Esophagus (tissue), 2 donors: ENCODE measurements at places on chromosomes 1 and 21. TPM values are rescaled to one million over a fixed set of nuclear protein-coding genes. Genes with fewer than 3 reads are reported as not detected.

Gene AJAP1
- 0.10 TPM for polyA plus RNA-seq

Gene LHX8
- 0.08 TPM for polyA plus RNA-seq

Gene LYPD8
- polyA plus RNA-seq: not detected

Gene FAM72A
- polyA plus RNA-seq: 3.1 TPM

Gene IRF2BP2
- polyA plus RNA-seq: 48.8 TPM

Gene UTS2
- 0.04 TPM for polyA plus RNA-seq

Gene LRRIQ3
- 0.26 TPM for polyA plus RNA-seq

Gene AKNAD1
- polyA plus RNA-seq: 0.98 TPM

Gene GJC2
- 0.57 TPM for polyA plus RNA-seq

Gene PINK1
- 61.2 TPM for polyA plus RNA-seq

Gene HMGB4
- polyA plus RNA-seq: not detected

Gene S100A7A
- polyA plus RNA-seq: 1.3 TPM

Gene RPS6KC1
- 3.8 TPM for polyA plus RNA-seq
